A549 treated with Mapracorat at 1 μM for 4 hours (cell line): ENCODE measurements at places on chromosomes 2 and 18. TPM values are rescaled to one million over a fixed set of nuclear protein-coding genes. Genes with fewer than 3 reads are reported as not detected.

The ALLC gene
- 0.07 TPM in 1 of 5 replicates, not detected in the others for total RNA-seq

The CNRIP1 gene
- 1.5 to 2.3 TPM (median 2.1 TPM) in 5 replicates for total RNA-seq

The WDR12 gene
- total RNA-seq, result 50.2 to 73.5 TPM (median 69.1 TPM) in 5 replicates

The APCDD1 gene
- total RNA-seq, result not detected in 5 replicates

The IL1B gene
- 0.13 to 0.17 TPM (median 0.14 TPM) in 4 of 5 replicates, not detected in the other for total RNA-seq

The TNFAIP6 gene
- 0.68 to 1.5 TPM (median 0.78 TPM) in 5 replicates for total RNA-seq

The TRIM43 gene
- total RNA-seq, result not detected in 5 replicates

The COL4A4 gene
- total RNA-seq, result 1.1 to 2.5 TPM (median 1.7 TPM) in 5 replicates

The NEU4 gene
- total RNA-seq, result 0.10 to 0.42 TPM (median 0.21 TPM) in 5 replicates

The SOX11 gene
- not detected in 5 replicates for total RNA-seq

The TMEM87B gene
- total RNA-seq, result 11.3 to 16.4 TPM (median 15.3 TPM) in 5 replicates

The SIX3 gene
- 1.2 to 2.4 TPM (median 1.9 TPM) in 5 replicates for total RNA-seq

The NAT8 gene
- total RNA-seq, result not detected in 5 replicates

The PJVK gene
- total RNA-seq, result 0.82 to 1.4 TPM (median 0.88 TPM) in 5 replicates

The EMILIN1 gene
- total RNA-seq, result 0.27 to 0.56 TPM (median 0.47 TPM) in 5 replicates

The BIN1 gene
- total RNA-seq, result 29.3 to 31.7 TPM (median 29.8 TPM) in 5 replicates

The CTDP1 gene
- total RNA-seq, result 12.9 to 17.1 TPM (median 16.4 TPM) in 5 replicates

The ASTL gene
- not detected in 5 replicates for total RNA-seq

The UBE2E3 gene
- total RNA-seq, result 67.4 to 80.8 TPM (median 72.6 TPM) in 5 replicates

The SDC1 gene
- 148 to 201 TPM (median 187 TPM) in 5 replicates for total RNA-seq

The RNF152 gene
- total RNA-seq, result 0.01 to 0.20 TPM (median 0.07 TPM) in 5 replicates

The ST3GAL5 gene
- 27.8 to 39.0 TPM (median 34.7 TPM) in 5 replicates for total RNA-seq

The PLGLB1 gene
- 0.48 to 1.1 TPM (median 0.71 TPM) in 4 of 5 replicates, not detected in the other for total RNA-seq

The COX5B gene
- 265 to 327 TPM (median 315 TPM) in 5 replicates for total RNA-seq

The SANBR gene
- 9.8 to 14.1 TPM (median 12.2 TPM) in 5 replicates for total RNA-seq

The CAPN14 gene
- total RNA-seq, result 0.03 to 0.05 TPM in 2 of 5 replicates, not detected in the others

The SCN3A gene
- total RNA-seq, result 0.01 TPM in 1 of 5 replicates, not detected in the others

The ATP6V1C2 gene
- total RNA-seq, result 0.14 to 0.30 TPM (median 0.22 TPM) in 5 replicates

The DQX1 gene
- 0.10 to 0.19 TPM (median 0.14 TPM) in 4 of 5 replicates, not detected in the other for total RNA-seq

The CAPN13 gene
- total RNA-seq, result 0.07 to 0.12 TPM (median 0.09 TPM) in 3 of 5 replicates, not detected in the others
